Activated CD8-positive, alpha-beta memory T cell treated with anti-CD3 and anti-CD28 coated beads for 1 hour (primary cell): ENCODE measurements at places on chromosomes 11 and 22.

DNA sequence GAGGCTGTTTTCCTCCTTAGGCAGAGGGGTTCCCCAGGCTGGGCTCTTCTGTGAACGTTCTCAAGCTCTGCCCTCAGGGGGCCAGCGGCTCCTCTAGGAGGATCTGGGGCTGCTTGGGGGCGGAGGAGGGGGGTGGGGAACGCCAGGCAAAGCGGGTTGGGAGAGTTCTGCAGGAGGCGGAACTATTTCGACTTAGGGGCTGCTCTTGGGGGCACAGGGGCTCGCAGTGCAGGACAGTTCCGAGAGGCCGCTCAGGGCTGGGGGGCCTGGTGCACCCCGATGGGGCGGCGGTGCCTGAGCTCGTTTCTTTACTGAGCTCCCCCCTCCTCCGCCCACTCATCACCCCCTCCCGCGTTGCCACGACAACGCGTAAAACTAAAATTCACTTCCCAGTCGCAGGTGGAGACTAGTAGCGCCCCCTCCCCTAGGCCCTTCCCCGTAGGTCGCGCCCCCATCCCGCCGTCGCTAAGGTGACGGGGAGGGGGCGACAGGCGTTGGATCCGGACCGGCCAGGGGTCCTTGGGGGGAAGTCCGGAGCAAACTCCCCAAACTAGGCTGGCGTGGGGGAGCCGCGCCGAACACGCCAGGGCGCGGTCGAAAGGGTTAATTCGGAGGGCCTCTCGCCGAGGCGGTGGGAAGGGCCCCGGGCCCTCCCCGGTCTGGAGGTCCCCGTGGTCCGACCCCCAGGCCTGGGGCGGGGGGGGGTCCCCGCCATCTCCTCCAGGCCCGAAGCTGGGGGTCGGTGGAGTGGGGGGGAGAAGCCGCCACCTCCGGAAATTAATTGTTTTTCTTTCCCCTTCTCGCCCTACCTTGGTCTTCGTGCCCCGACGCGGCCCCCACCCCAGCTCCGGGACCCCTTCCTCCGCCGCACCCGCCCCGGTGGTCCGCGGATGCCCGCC, 857 bp downstream of the SHANK3 start:
- DNase-seq: no peak

GRCh38 chr22:35421121-35421520, 21.2 kb downstream of the MCM5 start:
- DNase-seq: no peak

DNA sequence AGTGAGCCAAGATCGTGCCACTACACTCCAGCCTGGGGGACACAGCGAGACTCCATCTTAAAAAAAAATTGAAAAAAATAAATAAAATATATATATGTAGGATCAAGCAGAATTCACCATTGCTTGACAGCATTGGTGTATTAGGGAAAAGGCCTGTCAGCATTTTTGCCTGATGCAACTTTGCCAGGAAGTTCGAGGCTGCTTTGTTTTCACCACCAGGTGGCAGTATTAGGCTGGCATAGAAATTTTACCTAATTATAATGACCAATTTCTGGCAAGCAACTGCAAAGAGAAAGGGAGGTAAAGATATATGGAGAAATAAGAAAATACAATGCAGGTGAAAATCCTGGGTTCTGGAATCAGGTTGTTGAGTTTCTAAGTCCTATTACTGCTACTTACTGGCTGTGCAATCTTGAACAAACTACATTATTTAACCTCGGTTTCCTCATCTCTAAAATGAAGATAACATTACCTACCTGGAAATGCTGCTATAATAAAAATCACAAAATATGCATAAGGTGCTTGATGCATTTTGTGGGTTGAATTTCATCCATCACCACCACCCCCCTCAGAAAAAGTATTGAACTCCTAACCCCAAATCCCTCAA, 24.7 kb downstream of the LAYN start:
- peak; percentile 38 for DNase-seq

DNA sequence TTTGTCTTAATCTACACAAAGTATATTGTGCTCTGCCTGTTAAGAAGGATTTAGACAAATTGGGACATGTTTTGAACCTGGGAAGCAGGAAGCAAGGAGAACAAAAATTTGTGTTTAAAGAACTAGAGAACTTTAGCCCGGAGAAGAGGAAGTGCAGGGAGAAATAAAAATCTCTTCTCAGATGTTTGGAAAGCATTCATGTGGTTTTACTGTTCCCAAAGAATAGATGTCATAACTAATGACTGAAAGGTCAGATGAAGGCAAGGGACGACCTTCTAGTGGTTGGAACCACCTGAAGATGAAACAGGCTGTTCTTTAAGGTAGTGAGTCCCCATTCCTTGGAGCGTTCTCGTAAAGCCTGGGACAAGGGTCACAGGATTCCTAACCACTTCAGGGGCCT, 38.3 kb downstream of the IRAG1 start:
- DNase-seq: no peak

DNA sequence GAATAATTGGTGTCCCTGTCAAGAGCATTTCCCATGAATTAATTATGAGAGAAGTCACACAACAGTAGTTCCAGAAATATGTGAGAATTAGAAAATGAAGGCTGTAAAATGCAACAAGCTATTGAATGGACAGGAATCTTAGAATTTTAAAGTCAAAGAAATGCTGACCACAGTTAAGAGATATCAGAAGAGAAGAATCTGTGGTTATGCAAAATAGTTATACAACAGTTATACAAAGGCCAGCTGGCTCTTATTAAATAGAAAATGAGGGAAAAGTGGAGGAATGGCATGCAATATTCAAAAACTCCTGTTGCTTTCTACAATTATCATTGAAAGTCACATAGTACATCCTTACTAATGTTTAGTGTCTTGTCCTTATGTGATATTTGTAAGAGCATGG, 27.4 kb downstream of the CASP12 start:
- no peak for DNase-seq

DNA sequence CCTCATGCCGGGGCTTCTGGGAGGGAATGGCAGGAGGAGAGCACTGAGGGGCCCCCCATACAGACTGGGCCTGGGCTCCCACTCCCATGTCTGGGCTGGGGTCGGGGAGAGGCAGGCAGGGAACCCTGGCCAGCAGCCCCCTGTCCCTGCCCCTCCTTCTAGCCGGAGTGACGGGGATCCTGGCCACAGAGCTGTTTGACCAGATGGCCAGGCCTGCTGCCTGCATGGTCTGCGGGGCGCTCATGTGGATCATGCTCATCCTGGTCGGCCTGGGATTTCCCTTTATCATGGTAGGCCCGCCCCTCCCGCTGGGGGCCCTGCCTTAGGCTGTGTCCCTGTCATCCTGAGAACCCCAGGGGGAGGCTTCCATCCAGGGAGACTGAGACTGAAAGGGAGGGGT, 10.0 kb upstream of the MIF start:
- no peak for DNase-seq

DNA sequence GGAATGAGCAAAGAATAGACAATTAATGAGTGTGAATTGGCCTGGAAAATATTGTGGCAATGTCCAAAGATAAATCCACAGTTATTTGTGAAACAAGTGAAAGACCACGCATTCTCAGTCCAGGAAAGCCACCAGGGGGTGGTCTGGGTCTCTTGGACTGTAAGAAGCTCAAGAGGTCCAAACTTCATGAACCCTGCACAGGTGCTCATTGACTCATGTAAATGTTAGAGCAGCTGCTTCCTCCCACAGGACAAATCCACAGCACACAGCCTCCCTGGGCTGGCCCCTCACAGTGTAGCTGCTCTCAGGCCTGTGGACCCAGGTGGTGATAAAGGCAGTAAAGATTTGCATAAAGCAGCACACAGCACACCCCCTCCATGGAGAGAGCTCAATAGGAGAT, 114.0 kb downstream of the ZNF280B start:
- no peak for DNase-seq

DNA sequence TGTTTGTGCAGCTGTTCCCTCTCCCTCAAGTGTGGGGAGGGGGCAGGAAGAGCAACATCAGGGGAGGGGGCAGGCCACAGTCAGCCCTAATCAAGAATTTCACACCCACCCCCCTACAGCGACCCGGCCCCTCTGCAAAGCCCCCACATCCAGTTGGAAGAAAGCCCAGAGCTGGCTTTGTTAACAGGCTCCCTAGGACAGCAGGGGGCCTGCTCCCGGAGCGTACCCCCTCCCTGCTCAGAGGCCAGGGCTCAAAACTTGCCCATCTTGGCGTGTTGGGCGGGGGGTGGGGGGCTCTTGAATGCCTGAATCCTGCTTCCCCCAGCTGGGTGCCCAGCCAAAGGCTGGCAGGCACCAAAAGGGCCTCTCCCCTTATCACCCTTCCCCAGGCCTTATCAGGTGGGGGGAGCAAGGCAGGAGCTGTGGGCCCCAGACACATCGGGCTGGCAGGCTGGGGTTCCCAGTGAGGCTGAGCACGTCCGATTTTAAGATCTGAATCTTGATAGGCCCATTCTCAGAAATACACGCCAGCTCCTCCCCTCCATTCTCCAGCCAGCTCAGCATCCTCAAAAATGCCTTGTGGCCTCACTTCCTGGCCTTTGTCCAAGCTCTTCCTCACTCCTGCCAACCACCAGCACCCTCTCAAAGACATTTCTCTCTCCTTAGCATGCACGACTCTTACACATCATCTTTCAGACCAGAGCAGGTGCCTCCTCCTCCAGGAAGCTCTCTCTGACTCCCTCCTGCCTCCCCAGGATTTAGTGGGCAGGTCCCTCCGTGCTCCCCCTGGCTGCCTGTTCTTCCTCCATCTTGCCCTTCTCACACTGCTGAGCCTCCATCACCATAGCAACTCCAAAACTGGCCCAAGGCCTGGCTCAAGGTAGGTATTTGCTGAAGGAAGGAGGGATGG, 384.8 kb downstream of the MN1 start:
- DNase-seq: no peak
